Cerebellar cortex (tissue), 1 donor: ENCODE measurements at places on chromosomes 11 and 22.

DNA sequence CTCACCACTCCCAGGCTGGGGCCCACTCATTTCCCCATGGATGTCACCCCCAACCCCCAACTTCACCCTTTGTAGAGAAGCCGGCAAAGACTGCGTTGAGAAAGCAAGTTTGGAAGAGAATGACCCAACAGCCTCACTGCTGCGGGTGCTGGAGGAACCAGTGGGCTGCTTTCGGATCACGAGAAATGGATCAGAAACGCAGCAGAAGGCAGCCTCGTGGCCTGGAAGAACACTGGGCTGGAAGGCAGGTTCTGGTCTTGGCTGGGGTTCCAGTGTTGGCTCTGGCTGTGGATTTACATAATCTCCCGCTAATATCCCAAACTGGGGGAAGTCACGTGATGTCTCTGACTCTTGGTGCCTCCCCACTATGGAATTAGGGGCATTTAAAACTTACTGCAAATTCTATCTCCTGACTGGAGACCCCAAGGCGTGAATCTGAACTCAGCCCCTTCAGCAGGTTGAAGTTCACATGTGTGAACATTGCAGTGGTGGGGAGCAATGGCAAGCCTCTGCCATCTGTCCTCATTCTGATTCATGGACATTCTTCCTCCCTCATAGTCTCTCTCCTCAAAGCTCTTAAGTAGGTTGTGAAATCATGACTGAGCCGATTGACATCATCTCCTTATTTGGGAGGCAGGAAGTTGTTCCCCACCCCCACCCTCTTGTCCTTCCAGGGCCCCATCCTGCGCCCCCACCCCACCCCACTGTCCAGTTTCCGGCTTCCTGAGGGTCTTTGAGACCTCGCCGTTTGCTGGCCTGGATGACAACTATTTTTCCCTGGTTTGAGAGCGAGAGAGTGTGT is 37.0 kb upstream of the TIMP3 start:
- peak; percentile 19 for DNase-seq

DNA sequence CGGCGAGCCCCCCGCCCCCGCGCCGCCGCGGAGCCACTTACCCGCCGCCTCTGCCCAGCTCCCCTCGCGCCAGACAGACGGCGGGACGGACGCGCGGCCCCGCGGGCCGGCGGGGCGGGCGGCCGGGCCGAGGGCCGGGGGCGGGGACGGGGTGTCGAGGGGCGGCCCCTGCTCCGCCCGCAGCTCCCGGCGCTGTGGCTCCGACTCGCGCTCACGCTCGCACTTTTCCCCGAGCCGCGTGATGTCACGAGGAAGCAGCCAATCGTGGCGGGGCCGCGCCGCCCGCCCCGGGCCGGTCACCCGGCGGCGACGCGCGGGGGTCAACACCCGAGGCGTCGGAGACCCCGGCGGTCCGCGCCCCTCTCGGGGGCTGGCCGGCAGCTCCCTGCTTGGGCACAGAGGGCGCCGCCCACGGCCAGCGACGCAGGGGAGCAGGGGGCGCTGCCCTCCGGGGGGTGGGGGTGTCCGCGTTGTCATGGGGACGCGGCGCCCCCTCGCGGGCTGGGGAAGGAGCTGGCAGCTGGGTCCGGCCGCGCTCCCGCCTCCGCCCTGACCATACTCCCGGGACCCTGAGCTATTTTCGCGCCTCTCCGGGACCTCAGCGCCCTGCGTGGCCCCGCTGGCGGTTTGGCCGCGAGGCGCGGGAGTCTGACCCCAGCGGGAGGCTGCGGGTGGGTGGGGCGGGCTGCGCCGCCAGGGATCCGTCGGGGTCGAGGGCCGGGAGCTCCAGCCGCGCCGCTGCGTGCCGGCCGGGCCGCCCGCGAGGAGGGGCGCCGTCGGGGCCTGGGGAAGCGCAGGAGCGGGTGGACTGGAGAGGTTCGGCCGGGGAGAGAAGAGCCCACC is at the start of gene CHRM4:
Gene CHRM4, minus strand, starts transcription at position 199 of the 843 bp plus-strand sequence. CDS start 5,219 bp downstream, outside the sequence.
- no peak for DNase-seq

DNA sequence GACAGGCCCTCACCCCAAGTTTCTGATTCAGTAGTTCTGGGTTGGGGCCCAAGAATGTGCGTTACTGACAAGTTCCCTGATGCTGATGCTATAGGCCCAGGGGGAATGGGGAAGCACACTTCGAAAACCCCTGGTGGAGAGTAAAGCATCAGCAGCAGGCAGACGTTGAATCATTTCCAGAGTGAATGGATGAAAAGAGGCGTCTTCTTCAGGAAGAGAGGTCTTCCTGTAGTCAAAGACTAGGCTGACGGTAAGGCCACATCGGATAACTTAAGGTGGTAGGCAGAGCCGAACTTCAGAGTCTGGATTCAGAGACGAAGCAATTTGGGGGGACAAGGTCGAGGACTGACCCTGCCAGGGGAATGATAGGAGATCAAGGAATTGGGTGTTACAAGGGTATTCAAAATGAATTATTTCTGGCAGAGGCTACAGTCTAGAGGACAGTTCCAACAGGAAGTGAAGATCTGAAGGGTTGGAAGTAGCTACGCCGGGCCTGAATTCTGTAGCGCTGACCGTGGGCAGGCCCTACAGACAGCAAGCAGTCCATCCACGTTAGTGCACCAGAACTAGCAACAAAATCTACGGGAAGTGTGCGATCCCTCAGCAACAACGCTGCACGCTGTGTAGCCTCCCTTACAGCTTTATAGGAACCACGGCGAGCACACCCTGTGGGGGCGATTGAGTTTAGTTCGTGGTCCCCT is 862 bp upstream of the CENATAC start:
- DNase-seq = peak; percentile 42

- no peak for DNase-seq
Measured at GRCh38 chr11:1500466-1501420, 14.2 kb upstream of the MOB2 start.

- no peak for DNase-seq
Measured at GRCh38 chr22:25072406-25072805, 119.9 kb downstream of the KIAA1671 start.

DNA sequence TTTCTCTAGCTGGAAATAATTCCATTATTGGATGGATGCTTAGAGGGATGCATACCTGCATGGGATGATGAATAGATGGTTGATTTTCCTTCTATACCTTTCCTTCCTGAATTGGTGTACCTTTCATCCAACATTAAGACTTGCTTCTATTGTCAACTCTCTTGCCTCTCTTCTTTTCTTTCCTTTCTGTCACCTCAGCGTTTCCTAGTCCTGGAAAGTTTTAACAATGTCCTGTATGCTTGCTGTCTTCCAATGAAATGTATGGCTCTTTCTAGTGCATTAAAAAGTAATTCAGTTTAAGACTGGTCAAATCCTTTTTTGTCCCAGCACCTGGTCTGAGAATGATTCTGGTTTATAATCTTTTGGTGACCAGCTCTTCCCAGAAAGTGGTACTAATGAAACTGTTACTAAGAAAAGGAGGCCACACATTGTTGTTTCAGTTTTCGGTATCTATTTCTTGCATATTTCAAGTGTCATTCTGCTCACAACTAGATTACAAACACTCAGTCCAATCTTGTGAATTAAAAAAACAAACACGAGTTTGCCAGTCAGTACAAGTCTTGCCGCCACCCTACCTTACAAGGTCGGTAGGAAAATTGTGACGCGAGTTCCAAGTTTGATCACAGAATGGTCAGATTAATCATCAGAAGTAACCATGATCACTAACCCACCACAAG is 8.0 kb downstream of the POU2AF1 start:
- no peak for DNase-seq

- DNase-seq = peak; percentile 1
Measured at GRCh38 chr11:130830566-130830965, 85.7 kb downstream of the SNX19 start.

DNA sequence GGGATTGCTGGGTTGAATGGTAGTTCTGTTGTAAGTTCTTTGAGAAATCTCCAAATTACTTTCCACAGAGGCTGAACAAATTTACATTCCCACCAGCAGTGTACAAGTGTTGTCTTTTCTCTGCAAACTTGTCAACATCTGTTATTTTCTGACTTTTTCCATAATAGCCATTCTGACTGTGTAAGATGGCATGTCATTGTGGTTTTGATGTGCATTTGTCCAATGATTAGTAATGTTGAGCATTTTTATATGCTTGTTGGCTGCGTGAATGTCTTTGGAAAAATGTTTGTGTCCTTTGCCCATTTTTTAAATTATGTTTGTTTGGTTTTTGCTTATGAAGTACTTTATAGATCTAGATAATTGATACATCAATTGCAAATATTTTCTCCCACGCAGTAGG is 1025.0 kb downstream of the JRKL start:
- no peak for DNase-seq

DNA sequence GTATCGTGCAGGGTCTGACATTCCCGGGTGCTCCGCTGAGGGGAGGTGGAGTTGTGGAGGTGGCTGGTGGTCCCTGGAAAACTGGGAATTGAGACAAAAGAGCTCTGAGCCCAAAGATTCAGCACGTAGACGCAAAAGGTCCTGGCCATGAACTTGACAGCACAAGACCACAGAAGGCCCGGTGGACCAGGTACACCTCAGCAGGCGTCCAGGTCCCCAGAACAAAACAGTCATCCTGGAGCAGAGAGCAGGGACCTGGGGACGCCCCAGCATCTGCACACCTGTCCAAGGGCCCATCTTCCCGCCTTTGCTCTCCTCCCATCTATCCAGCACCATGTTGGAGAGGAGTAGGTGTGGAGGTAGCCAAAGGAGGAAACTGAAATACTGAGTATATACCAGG is 13.8 kb upstream of the MB start:
- DNase-seq = no peak

DNA sequence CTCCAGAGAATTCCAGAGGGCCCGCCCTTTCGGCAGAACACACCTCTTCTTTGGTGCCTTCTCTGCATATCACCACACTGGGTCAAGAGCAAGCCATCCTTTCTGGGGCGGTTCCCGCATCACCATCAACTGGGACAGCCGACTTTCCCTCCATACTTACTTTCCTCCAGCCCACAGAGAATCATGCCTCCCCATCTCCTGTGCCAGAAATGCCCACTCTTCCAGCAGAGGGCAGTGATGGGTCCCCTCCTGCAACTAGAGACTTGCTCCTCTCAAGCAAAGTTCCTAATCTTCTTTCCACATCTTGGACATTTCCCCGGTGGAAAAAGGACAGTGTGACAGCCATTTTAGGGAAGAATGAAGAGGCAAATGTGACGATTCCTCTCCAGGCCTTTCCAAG is 157.7 kb downstream of the C11orf91 start:
- DNase-seq = peak; percentile 73
